CD14-positive monocyte (primary cell): ENCODE measurements at places on chromosomes 13 and 19. TPM values are rescaled to one million over a fixed set of nuclear protein-coding genes. Genes with fewer than 3 reads are reported as not detected.

DNA sequence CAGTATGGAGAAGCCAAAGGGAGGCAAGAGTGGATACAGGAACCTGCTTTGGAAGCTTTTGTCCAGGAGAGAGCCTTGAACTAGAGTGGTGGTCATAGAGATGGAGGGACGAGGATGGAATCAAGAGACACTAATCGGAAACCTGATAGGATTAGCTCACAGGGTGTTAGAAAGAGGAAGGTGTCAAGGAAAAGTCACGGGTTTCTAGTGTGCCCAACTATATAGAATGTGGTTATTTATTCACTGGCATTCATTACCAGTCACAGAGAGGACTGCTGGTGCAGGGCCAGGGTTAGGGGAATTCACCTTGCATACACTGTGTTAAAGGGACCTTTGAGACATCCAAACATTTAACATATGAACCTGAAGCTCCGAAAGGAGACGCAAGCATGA is 43.4 kb upstream of the URAD start:
- DNase-seq = peak; percentile 76

KLK15 gene
- polyA plus RNA-seq = not detected

ACP7 gene
- polyA plus RNA-seq = not detected

STAP2 gene
- polyA plus RNA-seq = 0.10 and 0.11 TPM in 2 replicates

GRCh38 chr13:99702687-99703319 is 201.5 kb downstream of the TM9SF2 start:
- DNase-seq = no peak

ZNF154 gene
- 0.24 and 0.52 TPM in 2 replicates for polyA plus RNA-seq

GRCh38 chr13:94520001-94520400 is 40.5 kb upstream of the DCT start:
- DNase-seq = no peak

DNA sequence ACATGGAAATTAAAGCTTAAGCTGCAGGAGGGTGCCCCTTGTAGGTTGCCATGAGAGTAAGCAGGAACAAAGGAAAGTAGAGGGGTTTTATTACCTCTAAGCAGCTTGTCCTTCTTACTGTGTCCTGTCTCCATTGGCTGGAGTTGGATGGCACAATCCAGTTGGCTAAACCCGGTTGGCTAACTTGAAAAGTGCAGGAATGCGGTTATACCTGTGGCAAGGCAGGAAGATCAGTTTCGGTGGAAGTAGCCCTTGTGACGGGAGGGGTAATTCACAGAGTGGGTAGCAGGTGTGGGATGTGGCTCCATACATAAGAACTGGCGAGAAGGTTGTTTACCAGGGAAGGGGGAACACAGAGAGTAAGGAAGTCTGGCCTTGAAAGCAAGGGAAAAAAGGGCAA is 3.2 kb downstream of the ZNF726 start:
- no peak for DNase-seq

DNA sequence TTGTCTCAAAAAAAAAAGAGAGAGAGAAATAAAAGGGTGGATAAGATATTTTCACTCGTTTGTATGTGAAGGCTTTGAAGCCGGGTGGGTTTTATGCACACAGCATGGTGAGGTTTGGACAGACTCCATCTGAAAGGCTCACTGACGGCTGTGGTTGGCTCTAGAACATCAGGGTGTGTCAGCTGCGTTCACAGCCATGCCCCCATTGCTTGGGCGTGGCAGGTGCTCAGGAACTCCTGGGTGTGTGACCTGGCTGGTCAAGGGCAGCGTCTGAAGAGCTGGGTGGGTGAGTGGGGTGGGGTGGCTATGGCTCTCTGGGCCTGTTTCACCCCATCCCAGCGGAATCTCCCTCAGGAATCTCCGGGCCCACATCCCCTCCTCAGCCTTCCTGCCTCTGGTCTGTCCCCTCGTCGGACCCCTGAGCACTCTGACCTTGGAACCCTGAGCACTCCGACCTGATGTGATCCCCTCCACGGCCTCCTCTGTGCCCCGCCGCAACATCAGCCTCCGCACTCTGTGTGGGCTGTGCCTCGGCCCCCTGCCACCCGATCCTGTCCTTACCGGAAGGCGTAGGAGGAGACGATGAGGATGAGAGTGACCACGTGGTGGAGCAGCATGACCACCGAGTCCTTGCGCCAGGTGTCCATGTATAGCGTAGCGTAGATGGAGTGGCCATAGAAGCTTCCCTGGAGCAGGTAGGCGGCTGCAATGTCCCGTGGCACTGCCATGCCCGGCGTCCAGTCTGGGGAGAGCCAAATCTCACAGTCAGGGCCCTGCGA is 12.2 kb downstream of the CERS1 start:
- DNase-seq = no peak

MBD3L3 gene
- polyA plus RNA-seq = not detected

DNA sequence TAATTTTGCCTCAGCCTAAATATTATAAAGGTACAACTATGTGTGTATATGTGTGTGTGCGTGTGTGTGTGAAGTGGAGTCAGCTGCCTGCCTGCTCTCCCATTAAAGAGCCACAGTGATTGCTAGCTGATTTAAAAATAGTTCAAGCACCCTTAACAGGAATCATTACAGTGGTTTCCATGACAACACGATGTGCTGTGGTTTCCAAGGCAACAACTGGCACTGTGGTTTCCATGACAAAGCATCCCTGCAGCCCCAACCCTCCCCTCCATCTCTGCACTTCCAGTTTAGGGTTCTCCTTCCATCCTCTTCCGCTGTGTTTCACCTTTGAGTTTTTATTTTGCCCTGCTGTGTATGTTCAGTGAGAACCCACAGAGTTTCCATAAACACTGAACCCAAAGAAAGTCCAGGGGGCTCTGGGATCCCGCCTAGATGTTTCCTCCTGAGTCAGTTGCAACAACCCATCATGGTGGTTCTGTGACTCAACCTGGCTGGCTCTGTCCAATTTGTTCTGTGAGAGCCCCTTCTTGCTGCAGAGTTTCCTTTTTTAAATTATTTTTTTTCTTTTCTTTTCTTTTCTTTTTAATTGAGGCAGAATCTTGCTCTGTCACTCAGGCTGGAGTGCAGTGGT is 7.1 kb upstream of the PNMA8A start:
- DNase-seq = no peak

DNA sequence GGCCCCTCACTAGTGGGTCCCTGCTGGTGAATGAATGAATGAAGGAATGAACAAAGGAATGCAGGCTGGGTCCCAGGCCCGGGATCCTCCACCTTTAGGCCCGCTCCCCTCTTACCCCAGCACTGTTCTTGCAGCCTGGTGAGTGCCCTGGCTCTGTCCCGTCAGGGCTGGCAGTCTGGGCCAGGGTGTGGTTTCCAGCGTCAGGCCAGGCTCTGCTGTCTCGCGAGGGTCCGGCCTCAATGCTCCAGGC is 317 bp downstream of the LYL1 start:
- no peak for DNase-seq

CYSLTR2 gene
- polyA plus RNA-seq = 2.6 and 6.5 TPM in 2 replicates
